ENCODE measurements at places on chromosomes 2 and 18.

- DNase-seq: no peak
These were observed 106.2 kb upstream of the EPC2 start for GRCh38 chr2:148538375-148538774.

GRCh38 chr2:40352041-40352702 lies 99.7 kb downstream of the SLC8A1 start:
- DNase-seq: no peak

- DNase-seq: no peak
These were observed 14.7 kb downstream of the CDC42EP3 start for GRCh38 chr2:37656512-37657423.

DNA sequence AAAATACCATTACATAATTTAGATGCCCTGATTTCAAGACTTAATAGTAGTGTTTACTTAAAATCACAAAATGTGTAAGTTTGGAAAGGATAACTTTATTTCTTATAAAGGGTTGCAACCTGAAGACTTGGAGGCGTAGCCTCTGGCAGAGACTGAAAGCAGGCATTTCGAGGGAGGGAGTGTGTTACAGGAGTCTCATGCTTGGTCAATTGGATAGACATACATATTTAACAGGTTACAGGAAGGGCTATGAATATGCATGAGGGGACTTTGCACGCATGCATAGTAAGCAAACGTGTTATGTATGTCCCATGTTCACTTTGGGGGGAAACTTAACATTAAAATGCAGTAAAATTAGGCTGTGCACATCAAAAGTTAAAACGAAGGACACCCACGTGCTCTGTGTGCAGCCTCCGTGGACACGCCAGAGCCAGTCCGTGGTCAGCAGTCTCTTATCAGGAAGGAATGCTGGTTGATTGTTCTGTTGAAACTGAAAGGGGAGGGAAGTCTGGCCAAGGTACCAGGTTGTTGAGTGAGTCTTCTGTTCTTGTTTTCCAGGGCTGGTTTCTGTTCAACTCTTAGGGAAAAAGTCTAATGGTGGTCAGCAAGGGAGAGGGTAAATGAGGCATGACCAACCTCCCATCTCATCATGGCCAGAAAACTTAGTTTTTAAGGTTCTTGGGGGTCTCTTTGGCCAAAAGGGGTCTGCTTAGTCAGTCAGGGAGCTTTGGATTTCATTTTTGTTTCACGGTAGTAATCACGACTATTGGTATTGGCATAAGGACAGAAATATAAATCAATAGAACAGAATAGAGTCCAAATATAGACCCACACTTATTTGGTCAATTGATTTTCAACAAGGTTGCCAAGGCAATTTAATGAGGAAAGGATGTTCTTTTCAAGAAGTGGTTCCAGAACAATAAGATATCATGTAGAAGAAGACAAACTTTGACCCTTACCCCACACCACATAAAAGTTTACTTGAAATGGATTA lies 121.9 kb downstream of the MCFD2 start:
- no peak for DNase-seq

DNA sequence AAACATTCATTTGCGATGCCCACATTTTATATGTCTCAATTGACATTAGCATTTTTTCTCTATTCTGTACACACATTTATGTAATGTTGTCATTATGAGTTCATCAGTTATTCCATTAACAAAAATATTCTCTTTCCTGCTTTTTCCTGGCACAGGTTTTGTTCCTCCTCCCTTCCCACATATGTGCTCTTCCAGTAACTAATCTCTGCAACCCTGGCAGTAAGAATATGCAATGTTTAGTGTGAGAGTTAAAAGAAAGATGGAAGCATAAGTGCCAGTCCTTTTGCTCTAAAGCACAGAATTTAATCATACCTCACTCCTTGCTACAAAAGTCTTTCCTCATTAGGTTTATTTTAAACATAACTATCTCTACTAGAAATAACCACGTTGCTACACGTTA lies 155.8 kb upstream of the ERBB4 start:
- no peak for DNase-seq

- no peak for DNase-seq
These were observed 1.3 kb upstream of the TGFBRAP1 start for GRCh38 chr2:105330681-105331375.

GRCh38 chr2:228599297-228599696 lies 417.8 kb upstream of the SPHKAP start:
- DNase-seq: no peak

DNA sequence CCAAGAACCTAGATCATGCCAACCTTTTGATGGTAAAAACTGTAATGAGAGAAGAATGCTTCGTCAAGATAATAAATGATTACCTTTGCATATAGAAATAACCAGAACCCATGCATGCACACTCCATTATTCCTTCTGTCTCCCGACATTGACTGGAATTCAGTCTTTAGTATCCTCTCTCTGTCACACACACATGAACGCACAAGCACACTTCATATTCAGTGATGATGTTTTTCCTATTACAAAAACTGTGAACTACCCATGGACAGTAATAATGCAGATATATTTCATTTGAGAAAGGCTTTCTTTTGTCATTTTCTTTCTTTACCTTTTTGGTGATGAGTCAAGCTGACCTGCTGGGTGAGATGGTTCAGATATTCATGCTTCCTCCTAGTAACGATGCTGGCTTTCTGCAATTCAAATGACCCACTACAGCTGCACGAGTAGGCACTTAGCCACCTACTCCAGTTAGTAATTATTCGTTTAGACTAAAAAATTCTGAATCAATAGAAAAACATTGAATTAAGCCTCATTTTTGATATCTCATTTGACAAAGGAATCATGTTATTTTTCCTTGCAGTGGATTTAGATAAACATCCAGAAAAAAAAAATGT lies 382.2 kb downstream of the TGIF1 start:
- DNase-seq: no peak

GRCh38 chr2:8639122-8639635 lies 42.7 kb upstream of the ID2 start:
- DNase-seq: no peak

- no peak for DNase-seq
These were observed 5.3 kb upstream of the IL18R1 start for GRCh38 chr2:102350137-102350793.

DNA sequence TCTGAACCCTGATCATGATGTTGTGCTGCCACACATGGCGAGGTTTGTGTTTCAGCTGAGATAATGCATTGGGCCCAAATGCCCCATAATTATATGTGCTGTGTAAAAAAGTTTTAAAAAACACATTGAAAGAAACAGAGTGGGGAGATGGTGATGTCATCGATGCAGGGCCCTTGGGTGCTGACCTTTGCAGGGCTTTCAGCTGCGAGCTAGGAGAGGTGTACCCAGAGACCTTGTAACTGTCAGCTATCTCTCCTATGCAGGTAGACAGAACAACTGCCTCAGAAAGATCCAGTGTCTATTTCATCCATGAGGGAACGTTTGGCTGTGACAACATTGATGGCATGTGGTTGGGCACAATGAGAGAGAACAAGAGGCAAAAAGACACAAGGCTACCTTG lies 286.9 kb upstream of the CELF4 start:
- DNase-seq: no peak

- DNase-seq: no peak
These were observed 26.5 kb downstream of the RBMS1 start for GRCh38 chr2:160467086-160467485.

DNA sequence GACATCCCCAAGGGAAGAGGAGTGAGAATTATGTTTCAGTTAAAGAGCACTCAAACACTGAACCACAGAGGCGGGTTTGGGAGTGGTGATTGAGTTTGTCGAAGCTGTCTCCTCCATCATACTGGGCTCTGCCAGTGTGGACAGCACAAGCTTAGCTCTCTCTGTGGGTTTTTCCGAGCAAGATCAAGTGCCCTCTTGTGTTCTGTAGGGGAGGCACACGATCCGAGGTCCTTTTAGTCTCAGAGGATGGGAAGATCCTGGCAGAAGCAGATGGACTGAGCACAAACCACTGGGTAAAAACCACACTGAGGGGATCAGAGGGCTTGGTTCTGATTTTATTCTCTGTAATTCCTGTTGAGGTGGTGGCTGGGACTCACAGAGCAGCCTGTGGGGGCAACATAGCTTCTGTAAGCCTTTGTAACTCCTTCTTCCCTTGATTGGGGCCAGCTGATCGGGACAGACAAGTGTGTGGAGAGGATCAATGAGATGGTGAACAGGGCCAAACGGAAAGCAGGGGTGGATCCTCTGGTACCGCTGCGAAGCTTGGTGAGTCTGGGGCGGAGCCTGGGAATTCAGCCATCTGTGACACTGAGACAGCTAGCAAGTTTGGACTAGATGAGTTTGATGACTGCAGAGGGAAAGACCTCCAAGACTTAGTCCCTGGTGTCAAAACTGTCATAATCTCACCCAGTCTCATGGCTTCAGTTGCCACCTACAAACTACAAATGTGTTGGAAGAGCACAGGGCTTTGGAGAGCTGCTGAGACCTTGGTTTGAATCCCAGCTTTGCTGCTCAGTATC lies 2.0 kb downstream of the NAGK start:
- no peak for DNase-seq

GRCh38 chr18:23563377-23564043 lies 22.8 kb downstream of the NPC1 start:
- DNase-seq: no peak

- DNase-seq: no peak
These were observed 9.9 kb upstream of the EPHA4 start for GRCh38 chr2:221581986-221582385.

DNA sequence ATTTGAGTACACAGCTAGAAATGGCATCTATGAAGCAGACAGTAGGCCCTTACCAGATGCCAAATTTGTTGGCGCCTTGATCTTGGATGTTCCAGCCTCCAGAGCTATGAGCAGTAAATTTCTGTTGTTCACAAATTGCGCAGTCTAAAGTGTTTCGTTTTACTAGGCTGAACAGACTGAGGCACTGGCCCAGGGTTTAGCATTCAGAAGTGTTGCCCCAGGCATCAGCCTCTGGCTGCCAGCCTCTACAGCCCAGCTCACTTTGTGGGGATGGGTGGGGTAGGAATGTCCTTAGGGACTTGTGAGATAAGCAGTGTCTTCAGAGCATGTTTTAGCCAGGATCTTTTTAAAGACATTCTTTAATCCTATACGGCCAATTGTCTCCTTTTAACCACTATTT lies 51.5 kb upstream of the MGAT5 start:
- no peak for DNase-seq

- no peak for DNase-seq
These were observed 40.6 kb upstream of the HDAC4 start for GRCh38 chr2:239441261-239442078.

DNA sequence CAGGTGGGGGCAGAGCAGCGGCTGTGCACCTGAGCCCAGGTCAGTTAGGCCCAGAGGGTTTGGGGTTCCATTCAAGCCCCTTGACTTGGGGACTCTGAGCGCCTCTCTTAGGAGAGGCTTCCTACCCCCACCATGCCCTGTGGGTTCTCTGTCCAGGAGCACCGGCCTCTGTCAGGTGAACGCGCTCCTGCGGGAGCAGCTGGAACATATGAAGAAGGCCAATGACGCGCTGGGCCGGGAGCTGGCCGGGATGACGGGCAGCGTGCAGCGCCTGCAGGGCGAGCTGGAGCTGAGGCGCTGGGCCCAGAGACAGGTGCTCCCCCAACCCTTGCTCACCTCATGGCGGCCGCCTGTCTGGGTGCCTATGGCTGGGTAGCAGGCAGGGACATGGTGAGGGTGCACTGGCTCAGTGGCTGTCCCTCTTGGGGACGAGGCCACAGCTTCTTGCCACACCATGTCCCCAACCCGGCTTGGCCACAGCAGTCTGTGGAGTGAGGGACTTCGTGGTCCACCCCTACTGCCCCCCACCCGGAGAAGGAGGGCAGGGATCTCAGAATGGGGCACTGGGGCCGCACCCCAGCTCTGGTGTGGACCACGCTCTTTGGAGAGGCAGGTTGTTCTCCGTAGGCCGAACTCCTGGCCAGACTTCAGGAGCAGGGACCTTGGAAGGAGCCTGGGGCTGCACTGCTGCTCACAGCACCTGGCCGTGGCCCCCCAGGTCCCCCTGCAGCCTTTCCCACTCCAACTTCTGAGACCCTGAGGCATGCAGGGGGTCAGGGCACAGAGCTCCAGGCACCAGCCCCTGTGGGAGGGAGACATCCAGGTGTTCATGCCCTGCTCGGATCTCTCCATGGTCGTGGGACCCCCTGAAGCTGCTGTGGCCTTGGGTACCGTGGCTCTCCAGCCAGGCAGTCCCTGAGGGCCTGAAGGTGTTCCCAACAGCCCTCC lies 19.7 kb downstream of the CROCC2 start:
- no peak for DNase-seq

DNA sequence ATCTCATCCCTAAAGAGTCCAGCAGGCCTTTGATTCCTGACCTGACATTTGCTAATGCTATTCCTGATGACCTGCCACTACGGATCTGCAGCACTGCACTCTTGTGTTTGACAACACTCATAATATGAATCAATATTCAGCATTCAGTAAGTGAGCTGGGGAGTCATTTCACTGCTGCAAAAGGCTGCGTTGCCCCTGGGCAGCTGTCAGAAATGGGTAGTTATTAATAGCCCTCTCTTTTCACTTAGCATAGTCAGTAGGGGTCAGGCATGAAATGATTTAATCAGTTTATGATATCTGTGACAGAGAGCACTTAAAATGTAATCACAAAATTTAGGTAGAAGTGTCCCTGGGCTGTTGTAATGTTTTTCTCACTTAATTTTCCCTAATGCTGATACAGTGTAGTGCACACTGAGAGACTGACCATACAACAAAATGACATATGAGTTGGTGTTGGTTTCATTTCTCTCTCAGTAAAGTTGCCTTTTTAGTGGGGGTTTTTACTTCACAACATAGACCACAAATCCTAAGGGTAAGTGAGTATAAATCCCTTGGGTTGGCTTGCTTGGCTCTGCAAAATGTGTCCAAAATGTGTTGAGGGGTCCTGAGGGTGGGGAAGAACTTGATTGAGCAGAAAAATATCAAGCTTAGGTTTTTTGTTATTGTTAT lies 184.8 kb downstream of the CAMKMT start:
- no peak for DNase-seq

DNA sequence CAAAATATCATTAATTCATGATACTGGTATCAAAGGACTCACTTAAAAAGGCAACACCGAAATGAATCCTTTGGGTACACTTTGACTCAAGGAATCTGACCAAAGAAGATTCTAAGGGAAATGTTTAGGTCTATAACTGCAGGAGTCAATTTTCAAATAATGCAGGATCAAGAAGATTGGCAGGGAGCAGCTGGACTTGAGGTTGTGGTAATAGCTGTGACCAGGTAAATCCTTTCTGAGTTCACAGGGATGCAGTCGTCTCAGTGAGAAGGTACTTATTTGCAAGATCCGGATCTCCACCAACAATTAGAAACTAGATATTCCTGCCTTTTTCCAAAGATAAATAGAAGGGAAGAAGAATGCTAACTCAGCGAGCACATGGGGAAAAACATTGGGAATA lies 96.9 kb downstream of the SCN9A start:
- DNase-seq: no peak

DNA sequence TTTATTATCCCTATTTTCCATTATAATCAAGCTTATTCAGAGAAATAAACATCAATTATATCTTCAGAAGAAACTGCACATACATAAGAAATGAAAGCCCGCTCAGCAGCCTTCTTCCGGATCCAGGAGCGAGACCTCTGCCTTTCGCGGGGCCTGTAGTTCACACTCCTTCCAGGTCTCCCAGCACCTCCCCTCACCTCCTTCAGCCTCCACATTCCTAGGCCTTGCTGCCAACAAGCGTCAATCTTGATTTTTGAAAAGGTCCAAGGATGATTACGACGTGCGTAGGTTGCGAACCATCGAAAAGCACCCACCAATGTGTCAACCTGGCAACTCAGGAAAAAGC lies 355 bp upstream of the KIDINS220 start:
- DNase-seq: no peak

GRCh38 chr2:232129483-232129882 lies 168.0 kb downstream of the DIS3L2 start:
- DNase-seq: no peak

- DNase-seq: no peak
These were observed 14.5 kb downstream of the IL1R2 start for GRCh38 chr2:102005989-102006885.

Measured in stimulated activated CD8-positive, alpha-beta memory T cell treated with anti-CD3 and anti-CD28 coated beads, Interleukin-12 subunit alpha, Interleukin-12 subunit beta, amount 100 ng/mL, for 1 hour (primary cell).